ENCODE measurements at places on chromosomes 16 and 17.
A peak's percentile ranks its signal among the peaks of the same experiment; 100 is the strongest.

GRCh38 chr17:72875361-72875760 lies 217.1 kb downstream of the SLC39A11 start:
- no peak for DNase-seq

DNA sequence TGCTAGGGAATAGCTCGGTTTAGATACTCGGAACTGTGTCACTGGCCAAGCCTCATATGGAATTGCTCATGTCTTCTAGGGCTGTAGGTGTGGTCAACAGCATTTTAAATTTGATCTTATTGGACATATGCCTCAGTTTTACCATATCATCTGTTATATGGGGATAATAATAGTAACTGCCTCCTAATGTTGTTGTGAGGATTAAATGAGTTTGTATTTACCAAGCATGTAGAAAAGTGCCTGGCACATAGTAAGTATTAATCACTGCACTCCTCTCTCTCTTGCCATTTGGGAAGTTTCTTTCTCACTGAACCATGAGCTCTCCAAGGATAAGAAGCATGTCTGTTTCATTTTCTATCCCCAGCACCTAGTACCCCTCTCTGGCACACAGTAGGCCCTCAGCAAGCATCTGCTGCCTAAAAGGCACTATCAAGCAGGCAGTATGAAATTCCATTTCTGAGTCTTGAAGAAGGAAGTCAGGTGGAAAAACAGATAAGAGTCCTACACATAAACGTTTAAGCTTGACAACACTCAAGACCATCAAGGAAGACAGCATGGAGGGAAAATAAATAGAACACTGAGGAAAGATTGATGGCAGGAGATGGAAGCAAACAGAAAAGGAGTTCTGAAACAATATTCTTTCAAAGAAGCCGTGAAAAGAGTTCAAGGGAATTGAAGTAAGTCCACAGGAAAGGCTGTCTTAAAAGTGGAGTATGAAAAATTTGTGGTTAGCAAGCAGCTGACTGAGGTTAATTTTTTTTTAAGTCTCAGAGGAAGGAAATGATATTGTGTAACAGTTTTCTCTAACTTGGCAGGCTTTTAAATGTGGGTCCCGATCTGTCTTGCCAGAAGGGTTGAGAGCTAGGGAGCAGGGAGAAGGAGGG lies 2.2 kb upstream of the ATP6V0A1 start:
- no peak for DNase-seq

DNA sequence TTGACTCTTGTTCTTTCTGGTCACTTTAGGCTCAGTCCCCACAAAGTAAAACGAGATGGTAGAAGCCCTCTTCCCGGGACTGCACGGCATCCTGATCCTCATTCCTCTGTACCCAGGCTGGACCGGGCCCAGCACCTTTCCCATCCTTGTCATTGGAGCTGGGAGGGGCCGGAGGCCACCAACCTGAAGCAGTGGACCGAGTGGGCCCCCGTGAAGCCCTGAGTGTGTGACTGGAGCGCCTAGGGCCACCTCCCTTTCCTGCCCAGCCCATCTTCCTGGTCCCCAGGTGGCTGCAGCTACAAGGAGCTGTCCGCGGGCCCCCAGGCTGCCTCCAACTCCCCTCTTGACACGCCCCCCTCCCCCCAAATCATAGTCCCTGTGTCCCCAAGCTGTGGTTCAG lies 17.1 kb upstream of the CD300A start:
- no peak for DNase-seq

DNA sequence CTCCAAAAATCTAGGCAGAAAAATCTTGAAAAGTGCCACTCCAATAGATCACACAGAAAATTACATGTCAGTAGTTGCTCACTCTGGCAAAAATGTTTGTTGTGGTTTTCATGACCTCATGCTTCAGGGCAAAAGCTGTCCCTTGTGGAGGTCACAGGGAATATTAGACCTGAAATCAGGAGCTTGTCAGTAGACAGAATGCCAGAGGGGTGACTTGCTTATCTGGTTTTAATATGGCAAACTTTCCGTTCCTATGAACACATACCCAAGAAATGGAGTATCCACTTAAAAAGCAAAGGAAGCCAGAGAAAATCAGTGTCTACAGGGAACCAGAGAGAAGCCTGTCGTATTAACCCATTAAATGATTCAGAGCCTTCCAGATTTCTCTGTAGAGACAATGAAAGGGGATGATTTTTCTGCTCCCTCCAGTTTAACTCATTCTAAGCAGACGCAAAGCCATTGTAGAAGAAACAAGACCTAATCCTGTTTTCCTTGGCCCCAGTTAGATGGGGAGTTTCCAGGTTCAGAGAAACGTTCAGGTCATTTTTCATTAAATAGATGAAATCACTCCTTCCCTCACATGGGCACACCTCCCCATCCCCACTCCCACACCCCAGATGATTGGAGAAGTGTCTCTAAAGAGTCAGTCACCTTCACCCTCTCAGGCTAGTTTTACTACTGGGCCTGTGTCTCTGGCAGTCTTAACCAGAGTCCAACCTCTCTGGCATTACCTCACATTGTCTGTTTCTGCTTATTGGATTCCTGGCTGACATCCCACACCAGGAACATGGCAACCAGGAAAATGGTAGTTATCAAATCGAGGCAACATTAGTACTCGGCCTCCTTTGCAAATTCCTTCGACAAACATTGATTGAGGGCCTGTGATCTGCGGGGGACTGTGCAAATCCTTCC lies 6.0 kb downstream of the SOX9 start:
- no peak for DNase-seq

- DNase-seq: no peak
Observed at GRCh38 chr17:83098241-83099085, 19.1 kb downstream of the METRNL start.

DNA sequence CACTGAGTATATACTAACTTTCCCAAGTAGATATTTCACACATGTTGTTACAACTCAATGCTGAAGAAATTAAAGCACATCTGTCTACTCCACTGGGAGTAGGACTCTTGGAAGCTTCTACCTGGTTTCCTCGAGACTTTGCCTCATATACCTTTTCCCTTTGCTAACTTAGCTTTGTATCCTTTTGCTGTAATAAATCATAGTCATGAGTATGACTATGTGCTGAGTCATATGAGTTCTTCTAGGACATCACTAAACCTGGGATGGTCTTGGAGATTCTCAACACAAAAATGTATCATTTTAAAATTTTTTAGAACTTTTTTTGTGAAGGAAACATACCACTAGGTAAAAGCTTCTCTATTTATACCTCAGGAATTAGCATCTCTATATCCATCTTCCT lies 39.8 kb downstream of the ABCA5 start:
- DNase-seq: no peak

- no peak for DNase-seq
Observed at GRCh38 chr17:59400858-59401257, 69.4 kb downstream of the YPEL2 start.

DNA sequence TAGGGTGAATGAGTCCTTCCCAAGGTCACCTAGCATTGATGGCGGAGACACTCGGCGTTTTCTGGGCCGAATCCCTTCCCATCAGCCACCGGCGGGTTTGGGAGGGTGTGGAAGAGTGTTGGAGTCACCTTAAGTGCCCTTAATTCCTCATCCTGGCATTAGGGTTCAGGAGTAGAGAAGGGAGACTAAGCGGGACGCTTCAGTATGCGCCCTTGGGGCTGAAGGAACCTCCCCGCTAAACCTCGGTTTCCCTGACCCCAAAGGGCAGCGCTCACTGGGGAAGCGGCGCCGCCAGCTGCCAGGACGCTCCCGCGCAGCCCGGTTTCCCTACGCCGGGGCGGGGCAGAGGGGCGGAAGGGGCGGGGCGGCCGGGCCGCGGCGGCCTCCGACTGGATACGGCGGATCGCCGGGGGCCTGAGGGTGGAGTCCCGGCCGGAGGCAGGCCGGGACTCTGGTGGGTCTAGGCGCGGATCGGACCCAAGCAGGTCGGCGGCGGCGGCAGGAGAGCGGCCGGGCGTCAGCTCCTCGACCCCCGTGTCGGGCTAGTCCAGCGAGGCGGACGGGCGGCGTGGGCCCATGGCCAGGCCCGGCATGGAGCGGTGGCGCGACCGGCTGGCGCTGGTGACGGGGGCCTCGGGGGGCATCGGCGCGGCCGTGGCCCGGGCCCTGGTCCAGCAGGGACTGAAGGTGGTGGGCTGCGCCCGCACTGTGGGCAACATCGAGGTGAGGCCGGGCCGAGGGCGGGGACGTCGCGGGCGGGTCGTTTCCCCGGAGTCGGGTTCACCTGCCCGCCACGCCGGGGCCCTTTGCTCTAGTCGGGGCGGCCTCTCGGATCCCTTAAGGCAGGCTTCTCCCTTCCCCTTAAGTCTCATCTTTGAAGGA lies at the start of gene DHRS11:
DHRS11 (plus strand) TSS at position 446 of the 882 bp plus-strand sequence; CDS start at position 577, 131 bp downstream.
- peak; percentile 71 for DNase-seq

GRCh38 chr16:57265850-57266530 lies 18.5 kb downstream of the PLLP start:
- DNase-seq: no peak
